ENCODE measurements at places on chromosomes 13 and 19.

DNA sequence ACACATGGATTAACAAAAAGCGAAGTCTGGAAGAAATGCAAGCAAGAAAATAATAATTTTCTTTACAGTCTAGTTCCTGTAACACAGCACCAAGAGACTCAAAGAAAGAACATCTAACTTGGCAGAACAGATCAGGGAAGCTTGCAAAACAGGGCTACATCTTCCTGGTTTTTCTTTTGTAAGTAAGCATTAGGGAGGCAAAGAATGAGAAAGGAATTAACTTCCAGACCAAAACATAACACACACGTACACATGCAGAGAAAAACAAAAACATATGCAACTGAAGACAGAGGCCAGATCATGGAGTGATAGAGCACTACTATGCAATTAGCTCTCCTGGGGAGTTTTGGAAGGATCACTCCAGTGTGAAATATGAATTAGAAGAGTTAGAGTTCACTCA, 120.5 kb downstream of the DIAPH3 start:
- no peak for DNase-seq

GRCh38 chr13:106417467-106418110, 117.9 kb downstream of the EFNB2 start:
- DNase-seq = no peak

GRCh38 chr19:840519-841206, at the start of gene PRTN3:
Gene PRTN3, plus strand, starts transcription at chr19:840999. Its CDS starts 10 bp downstream, at chr19:841009.
- peak; percentile 53 for DNase-seq

GRCh38 chr19:8396563-8397203, 6.5 kb downstream of the RAB11B start:
- DNase-seq = peak; percentile 94

DNA sequence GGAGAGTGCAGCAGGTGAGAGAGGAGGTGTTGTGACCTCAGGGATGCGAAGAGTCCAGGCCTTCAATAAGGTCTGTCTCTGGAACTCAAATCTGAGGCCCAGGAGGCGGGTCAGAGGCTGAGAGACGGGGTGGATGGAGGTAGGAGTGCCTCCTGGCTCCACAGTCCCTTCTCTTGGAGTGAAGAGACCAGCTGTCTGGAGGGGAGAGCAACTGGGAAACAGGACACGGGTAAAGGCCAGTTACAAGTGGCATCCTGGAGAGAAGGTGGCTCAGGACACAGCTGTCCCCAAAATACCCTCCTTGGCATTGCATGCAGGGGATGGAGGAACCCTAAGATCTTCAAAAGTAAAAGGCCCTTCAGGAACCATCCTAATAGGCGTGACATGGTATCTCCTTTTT, 19.2 kb downstream of the PDE4A start:
- DNase-seq = no peak

- no peak for DNase-seq
Observed at GRCh38 chr19:30053558-30053957, 111.5 kb downstream of the URI1 start.

DNA sequence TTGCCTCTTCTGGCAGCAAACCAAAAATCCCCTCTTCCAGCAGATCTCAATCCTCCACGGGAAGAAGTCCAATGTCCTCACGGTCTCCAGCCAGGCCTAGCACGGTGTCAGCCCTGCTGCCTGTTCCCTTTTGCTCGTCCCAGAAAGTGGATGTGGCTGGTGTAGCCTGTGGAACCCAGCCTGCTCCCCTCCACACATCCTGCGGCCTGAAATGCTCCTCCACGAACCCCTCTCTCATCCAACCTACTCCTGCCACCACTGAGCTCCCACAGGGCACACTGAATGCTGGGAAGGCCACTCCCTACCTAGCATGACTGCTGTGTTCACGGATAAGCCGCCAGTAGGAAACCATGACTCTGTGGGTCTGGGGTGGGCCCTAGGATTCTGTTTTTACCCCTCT, 3.0 kb downstream of the MBOAT7 start:
- no peak for DNase-seq

GRCh38 chr13:51249255-51249654, 27.1 kb downstream of the FAM124A start:
- DNase-seq = no peak

DNA sequence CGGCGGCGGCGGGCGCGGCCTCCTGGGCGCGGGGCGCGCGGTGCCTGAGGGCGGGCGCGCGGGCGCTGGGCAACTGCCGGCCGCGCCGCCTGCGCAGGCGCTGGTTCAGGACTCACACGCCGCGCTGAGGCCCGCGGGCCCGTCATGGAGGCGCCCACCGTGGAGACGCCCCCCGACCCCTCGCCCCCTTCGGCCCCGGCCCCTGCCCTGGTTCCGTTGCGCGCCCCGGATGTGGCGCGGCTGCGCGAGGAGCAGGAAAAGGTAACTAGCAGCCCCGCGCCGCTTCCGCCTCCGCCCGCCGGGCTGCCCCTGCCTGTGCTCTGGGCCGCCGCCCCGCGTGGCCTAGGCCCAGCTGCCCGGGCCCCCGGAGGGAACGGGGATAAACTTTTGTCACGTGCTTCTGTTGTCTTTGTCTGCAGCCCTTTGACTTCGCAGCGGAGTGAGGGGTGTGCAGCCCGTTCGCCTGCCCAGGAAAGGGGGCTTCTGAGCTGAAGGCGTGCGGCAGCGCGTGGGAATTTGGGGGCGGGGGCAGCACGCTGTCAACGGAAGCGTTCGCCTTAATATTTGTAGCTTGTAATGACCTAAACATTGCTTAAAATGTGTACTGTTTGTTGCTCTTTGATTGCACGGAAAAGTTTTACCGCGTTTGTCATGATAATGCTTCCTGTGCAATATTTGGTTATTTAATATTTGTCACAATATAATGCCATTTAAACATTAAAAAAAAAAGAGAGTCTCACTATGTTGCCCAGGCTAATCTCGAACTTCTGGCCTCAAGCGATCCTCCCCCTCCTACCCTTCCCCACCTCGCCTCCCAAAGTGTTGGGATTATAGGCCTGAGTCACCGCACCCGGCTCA, 594 bp downstream of the URI1 start:
- peak; percentile 85 for DNase-seq

GRCh38 chr19:32032561-32032960, 312.8 kb upstream of the ZNF507 start:
- peak; percentile 80 for DNase-seq

DNA sequence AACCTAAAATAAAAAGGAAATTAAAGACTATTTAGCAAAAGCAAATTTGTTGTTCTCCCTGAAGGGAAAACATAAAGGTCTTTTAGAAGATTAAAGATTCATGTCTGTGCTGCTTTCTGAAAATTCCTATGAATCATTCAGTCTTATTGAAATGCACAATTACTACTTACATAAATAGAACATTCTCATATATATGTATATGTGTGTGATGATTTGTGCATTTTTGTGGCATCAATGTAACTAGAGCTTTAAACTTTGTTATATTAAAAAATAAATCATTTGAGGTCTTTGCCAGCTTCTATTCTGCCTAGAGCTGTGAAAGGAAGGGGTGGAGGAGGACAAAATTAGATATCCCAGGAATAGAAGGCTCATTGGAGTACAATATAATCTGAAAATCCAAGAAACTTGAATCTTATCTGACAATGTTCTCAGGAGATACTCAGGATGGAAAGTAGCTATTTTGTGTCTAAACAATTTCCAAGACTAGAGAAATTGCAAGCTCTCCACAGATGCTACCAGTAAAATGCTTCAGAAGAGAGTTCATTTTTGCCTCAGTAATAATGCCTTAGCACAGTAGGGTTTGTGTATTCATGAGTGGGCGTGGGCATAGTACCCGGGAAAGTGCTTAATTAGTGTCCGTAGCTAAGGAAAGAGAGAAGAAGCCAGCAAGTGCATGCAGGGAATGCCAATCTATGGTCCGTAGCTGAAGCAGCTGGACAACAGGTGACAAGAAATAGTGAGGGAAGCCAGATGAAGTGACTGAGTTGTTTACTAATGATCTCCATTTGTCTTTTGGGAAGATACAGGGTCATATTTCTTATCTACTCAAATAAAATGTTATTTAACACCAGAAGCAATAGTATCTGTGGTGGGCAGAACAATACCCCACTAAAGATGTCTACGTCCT, 395.5 kb upstream of the NBEA start:
- no peak for DNase-seq

GRCh38 chr19:44447916-44448674, at the start of gene ZNF229:
Gene ZNF229, minus strand, starts transcription at chr19:44448472. Its CDS starts 5,625 bp downstream, at chr19:44442847.
- DNase-seq = peak; percentile 97
